Endodermal cell (in vitro differentiated cells): ENCODE measurements at places on chromosomes 3 and 15.
A peak's percentile ranks its signal among the peaks of the same experiment; 100 is the strongest.

DNA sequence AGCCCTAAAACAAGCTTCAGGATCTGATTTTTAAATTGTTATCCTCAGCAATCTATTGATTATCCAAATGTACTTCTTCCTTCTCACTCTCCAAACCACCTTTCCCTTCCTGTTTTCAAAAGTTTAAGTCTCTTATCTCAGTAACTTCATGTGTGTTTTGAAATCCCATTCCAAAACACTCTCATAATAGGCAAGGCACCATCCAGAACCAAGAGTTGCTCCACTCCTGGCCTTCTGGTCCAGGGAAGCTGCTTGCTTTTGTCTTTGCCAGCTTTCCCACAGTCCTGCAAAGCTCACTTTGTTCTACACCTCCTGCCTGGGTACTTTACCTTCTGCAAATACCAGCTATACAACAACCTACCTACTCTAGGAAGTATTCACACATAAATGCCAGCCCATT is 63.5 kb downstream of the MLH1 start:
- no peak for DNase-seq

DNA sequence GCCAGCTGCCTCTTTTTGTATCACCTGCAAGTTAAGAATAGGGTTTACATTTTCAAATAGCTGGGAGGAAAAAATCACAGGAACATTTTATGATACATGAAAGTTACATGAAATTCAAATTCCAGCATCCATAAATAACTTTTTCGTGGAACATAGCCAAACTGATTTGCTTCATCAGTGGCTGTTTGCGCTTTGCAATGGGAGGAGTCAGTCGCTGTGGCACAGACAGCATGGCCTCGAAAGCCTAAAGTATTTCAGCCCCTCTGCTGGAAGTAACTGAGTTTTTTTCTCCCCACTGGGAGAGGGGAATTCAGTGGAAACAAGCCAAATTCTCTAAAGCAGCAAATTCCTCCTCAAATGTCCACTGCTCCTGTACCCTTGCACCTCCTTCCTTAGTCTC is 271.9 kb downstream of the SUCLG2 start:
- DNase-seq = no peak

- DNase-seq = peak; percentile 65
These were observed 65.0 kb downstream of the CLDN11 start for GRCh38 chr3:170483485-170484262.

GRCh38 chr15:96322536-96323318 is 7.8 kb upstream of the NR2F2 start:
- peak; percentile 79 for DNase-seq
